Choroid plexus epithelial cell (primary cell): ENCODE measurements at places on chromosomes 1 and 21.

DNA sequence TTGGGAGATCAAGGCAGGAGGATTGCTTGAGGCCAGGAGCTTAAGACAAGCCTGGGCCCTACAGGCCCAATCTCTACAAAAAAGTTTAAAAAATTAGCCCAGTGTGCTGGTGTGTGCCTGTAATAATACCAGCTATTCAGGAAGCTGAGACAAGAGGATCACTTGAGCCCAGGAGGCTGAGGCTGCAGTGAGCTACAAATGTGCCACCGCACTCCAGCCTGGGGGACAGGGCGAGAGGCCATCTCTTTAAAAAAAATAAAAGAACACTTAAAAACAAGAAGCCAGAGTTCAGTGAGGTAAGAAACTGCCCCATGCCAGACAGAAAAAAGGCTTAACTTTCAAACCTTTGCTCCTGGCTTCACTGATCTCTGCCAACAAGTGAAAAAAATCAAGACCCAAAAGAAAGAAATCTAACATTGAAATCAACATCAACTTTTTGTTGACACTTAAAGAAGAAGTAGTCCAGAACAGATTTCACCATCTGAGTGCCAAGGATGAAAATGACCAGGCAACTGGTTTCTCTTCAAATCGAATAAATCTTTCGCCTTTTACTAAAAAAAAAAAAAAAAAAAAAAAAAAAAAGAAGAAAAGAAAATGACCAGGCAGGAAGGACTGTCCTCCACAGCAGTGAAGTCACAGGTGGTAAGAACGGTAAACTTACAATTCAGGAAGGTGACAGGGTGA, 51.2 kb downstream of the SLC45A1 start:
- DNase-seq, result no peak

DNA sequence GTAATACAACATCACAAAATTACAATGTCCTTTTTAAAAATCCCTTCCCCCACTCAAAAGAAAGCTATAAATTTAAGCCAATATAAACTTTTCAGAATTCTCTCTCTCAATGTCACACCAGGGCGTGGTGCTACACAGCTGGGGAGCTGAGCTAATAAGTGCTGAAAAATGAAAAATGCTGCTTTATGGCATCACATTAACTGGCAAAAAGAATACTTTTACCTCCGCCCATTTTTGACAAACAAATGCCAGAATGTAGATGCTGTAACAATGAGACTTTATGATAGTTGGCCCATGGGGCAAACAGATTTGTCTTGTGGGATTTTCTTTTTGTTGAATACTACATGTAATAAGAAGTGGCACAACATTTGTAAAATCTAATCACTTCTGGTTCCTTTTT, 12.7 kb upstream of the LYPLAL1 start:
- peak; percentile 29 for DNase-seq

- no peak for DNase-seq
Measured at GRCh38 chr1:209154912-209155311, 428.6 kb upstream of the CAMK1G start.

DNA sequence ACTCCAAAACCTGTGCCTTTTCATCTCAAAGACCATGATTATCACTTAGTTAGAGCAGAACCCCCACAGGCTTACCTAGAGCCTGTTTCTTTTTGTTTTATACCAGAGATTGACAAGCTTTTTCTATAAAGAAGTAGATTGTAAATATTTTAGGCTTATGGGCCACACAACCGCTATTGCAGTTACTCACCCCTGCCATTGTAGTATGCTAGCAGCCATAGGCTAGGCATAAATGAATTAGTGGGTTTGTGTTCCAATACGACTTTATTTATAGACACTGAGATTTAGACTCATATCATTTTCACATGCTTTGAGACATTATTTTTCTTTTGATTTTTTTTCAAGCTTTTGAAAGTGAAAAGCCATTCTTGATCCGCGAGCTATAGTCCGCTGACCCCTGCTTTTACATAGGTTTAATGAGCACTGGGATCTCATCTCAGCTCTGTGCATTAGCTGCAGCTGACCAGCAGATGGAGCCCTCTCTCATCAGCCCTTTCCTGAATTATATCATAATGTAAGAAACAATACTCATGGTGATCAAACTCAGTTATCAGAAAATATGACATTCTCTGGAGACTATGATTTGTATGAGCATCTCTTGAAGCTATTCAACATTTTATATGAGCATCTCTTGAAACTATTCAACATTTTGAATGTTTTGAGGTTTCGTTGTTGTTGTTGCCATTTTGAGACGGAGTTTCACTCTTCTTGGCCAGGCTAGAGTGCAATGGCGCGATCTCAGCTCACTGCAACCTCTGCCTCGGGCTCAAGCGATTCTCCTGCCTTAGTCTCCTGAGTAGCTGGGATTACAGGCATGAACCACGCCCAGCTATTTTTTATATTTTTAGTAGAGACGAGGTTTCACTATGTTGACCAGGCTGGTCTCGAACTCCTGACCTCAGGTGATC, 111.9 kb upstream of the L1TD1 start:
- peak; percentile 70 for DNase-seq

GRCh38 chr1:9420835-9421532, 118.3 kb upstream of the SLC25A33 start:
- no peak for DNase-seq
